ENCODE measurements at places on chromosomes 1 and 21.

DNA sequence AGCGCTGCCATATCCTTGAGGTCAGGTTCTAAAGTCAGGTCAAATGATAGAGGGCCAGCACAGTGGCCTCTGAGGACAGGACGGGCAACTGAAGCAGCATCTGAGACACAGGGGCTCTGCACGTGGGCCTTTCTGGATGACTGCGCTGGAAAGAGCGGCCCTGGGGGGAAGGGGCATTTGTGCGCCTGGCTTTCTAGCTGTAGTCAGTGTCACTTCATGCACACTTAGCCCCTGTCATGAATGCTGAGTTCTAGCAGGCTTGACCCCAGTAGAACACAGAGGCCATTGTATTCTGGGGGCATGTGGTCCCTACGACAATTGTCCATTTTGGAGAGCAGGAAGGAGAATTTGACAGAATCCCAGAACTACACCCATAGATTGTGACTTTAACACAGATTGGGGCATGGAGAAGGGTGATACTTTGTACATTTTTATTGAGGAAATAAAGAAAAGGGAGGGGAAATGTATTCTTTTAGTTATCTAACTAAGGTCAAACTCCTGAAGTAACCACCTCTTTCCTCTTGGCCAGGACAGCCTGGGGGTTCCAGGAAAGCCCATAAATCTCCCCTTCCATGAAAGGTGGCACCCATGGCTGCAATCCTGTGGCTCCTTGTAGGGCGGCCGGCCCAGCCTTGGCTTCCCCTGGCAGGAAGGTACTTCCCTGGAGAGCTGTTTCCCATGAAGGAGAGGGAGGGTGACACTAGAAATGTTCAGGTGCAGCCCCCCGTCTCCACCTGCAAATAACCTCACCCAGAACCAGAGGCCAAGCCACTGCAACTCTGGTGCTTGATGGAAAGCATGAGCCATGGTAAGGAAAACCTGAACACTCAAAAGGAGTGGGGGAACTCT lies 34.4 kb downstream of the NTPCR start:
- no peak for DNase-seq

DNA sequence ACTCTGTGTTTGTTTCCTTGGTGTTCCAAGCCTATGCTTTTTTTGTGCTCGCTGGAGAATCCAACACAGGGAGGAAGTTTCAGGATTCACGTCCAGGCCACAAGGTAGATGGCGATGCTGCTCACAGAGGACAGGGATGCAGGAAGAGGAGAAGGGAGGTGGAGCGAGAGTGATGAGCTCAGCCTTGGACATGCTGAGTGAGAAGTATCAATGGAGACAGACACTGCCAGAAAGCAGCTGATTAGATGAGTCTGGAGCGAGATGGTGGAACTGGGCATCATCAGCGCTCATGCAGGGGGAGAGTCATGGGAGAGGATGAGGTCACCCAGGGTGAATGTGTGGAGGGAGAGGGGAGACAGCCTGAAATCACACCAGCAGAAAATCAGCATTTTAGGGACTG lies 110.0 kb downstream of the GLUL start:
- DNase-seq: no peak

- DNase-seq: no peak
Measured at GRCh38 chr1:210662291-210663050, 333.8 kb downstream of the HHAT start.

DNA sequence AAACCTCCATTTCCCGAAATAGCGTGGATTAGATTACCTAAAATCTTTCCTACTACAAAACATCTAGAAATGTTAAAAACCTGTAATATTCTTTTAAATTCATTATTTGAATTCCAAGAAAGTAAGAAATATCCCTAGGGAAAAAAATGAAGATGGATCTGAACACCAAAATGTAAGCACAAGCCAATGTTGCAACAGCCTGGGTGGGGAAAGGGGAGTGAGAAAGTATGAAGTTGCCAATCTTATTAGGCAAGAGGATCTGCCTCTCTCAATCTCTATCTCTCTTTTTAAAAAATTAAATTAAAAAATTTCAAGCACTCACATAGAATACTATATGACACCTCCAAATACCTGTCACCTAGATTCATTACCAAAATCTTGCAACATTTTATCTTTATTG lies 74.9 kb upstream of the IRF2BP2 start:
- DNase-seq: no peak

DNA sequence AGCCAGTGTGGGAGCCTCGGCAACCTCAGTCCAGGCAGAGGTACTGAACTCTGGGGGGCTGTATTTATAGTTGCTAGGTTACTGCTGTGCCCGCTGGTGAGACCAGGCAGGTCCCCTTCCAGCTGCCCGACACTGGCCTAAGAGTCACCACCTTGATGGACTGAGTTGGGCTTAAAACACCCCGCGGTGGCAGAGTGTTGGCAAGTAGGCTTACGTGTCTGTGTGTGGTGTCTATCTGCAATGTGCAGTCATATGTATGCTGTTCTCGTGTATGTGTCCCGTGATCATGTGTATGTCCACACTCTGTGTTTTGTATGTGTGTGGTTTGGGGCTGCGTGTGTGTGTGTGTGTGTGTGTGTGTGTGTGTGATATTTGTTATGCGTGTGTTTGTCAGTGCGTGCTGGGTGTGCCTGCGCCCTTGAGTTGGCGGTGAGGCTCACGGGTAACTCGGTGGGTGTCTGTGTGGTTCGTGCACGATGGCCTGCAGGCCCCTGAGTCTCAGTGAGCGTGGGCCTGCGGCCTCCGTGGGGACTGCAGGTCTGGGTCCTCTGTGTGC lies 65.5 kb downstream of the MEF2D start:
- DNase-seq: no peak

DNA sequence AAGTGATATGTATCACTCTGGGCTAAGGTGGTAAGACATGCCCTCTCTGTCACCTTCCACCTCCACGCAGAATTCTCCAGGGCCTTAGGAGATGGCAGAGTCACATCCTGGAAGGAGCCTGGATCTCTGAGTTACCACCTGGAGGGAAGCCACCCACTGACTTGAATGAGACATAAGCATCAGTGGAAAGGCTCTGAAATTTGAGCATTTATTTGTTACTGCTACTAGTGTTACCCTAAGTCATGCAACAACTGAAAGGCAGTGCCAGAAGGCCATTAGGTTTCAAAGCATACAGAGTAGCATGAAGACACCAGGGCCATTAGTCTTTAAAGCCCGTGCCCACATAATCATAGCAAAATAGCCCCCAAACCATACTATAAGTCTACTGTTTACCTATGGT lies 230.3 kb upstream of the IRF2BP2 start:
- DNase-seq: no peak

GRCh38 chr1:41240781-41241353 lies 1.2 kb downstream of the SCMH1 start:
- DNase-seq: no peak

GRCh38 chr1:159941141-159941540 lies 4.3 kb downstream of the IGSF9 start:
- no peak for DNase-seq

- no peak for DNase-seq
Measured at GRCh38 chr1:6703016-6703415, 1.4 kb upstream of the DNAJC11 start.

- DNase-seq: no peak
Measured at GRCh38 chr1:179137617-179138255, 55.9 kb downstream of the TOR3A start.

- DNase-seq: no peak
Measured at GRCh38 chr1:37453647-37454046, 20.7 kb upstream of the ZC3H12A start.

- DNase-seq: no peak
Measured at GRCh38 chr21:29557931-29558725, 259.4 kb downstream of the BACH1 start.

GRCh38 chr1:226581650-226582330 lies 33.2 kb downstream of the STUM start:
- no peak for DNase-seq

GRCh38 chr1:51555866-51556619 lies 37.0 kb upstream of the EPS15 start:
- DNase-seq: no peak

DNA sequence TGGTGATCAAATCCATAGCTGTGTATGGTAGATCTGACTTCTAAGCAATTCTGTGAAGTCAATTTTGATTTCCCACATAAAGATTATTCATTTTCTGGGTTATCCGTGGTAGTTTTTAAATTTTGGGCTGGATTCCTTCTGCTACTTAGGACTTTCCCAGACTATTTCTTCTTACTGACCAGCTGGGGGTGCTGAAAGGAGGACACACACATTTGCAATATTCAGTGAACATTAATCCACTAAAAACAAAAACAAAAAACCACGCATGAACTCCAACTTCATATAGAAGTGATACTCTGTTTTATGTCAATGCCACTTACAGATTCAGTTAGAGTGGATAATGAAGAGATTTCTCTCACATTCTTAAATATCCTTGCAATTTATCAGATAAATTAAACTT lies 105.4 kb downstream of the KCTD3 start:
- no peak for DNase-seq

- DNase-seq: no peak
Measured at GRCh38 chr1:102550729-102551384, 554.1 kb upstream of the OLFM3 start.

DNA sequence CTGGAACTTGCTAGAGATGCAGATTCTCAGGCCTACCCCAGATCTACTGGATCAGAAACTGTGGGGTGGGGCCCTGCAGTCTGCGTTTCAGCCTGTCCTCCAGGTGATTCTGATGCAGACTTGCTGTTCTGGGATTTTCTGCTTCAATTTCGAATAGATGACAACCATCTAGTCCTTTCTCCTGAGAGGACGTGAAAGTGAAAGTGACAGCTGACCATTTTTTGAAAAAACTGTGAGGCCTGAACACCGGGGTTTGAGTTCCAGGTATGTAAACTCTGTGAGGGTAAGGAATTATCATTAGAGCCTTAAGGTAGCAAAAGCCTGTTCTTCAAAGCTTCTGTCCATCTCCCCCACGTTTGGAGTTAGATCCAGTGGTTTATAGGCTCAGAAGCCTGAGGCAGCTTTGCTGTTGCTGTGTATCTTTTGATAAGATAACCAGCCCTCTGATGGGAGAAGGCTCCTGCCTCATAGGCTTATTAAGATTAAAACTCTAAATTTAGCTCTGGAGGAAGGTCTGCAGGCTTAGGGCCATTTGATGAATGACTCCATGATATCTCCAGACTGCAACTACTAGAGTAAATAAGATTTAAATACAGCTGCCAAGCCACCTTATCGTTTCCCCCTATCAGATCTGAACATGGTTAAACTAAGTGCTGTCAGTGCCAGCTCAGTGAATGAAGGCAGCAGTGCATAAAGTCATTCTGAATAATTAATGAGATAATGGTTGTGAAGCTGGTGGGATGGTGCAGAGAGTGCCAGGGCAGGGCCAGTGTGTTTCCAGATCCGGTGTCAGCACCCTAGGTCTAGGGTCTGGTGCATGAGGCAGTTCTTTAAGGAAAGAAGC lies 335.2 kb downstream of the HHAT start:
- DNase-seq: no peak

DNA sequence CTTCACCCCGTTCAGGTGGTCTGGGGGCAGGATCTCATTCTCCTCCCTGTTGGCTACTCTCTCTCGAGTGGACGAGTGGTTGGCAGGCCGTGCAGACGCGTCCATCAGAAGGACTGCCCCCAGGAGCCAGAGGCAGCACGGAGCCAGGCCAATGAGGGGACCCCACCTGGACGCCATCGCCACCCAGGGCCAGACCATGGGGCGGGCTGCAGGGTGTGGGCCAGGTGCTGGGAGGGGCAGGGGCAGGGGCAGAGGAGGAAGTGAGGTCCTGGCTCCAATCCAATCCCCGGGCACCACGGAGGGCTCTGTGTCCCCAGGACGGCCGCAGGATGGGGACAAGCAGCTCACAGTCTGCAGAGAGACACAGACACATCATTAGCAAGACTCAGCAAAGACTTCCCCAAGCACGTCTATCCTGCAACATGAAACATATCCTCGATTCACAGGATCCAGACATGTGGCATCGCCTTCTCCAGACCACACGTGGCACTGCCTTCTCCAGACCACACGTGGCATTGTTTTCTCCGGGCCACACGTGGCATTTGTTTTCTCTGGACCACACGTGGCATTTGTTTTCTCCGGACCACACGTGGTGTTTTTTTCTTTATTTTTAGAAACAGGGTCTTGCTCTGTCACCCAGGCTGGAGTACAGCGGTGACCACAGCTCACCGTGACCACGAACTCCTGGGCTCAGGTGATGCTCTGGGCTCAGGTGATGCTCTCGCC lies 3.0 kb downstream of the SDF4 start:
- DNase-seq: no peak

DNA sequence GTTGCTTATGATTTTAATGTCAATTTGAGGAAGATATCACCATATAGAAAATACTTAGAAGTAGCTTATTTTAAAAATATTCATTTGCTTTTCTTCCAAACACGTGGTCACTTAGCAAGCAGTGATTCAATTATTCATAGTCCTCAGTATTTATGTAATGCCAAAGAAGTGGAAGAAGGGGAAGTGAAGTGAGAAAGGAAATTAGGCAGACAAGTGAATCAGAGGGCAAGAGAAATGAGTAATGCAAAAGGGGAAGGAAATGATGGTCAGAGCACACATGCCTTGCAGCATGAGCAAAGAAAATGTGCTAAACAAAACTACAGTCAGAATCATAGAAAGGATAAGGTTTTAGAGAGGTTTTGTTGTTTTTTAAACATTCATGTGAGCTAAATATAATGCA lies 31.8 kb downstream of the SDCCAG8 start:
- DNase-seq: no peak

GRCh38 chr1:192789871-192790270 lies 19.0 kb upstream of the RGS2 start:
- no peak for DNase-seq

- no peak for DNase-seq
Measured at GRCh38 chr1:190436615-190437014, 41.0 kb downstream of the BRINP3 start.

DNA sequence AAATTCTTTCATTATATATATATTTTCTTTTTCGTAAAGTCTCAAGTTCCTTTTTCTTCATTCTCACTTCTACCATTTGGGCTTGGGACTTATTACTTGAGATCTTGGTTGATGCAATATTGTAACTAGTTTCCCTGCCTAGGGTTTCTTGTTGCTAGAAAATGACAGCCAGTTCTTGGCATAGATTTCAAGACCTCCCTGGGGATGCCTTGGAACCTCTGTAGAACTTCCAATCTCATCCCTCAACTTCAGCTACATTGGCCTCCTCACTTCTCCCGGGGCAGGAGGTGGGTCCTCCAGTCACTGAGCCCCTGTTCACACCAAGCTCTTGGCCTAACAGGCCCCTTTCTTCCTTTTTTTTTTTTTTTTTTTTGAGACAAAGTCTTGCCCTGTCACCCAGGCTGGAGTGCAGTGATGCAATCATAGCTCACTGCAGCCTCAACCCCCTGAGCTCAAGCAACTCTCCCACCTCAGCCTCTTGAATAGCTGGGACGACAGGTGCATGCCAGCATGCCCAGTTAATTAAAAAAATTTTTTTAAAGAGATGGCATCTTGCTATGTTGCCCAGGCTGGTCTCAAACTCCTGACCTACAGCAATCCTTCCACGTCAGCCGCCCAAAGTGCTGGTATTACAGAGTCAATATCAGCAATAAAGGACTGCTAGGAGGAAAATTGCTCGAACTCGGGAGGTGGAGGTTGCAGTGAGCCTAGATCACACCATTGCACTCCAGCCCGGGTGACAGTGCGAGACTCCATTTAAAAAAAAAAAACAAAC lies 33.1 kb downstream of the MAP3K7CL start:
- no peak for DNase-seq

- no peak for DNase-seq
Measured at GRCh38 chr1:18398791-18399530, 81.8 kb upstream of the KLHDC7A start.
